H54 (cell line): ENCODE measurements at places on chromosomes 2 and 18.

- DNase-seq = no peak
These were observed 111.8 kb upstream of the DCC start for GRCh38 chr18:52228166-52228565.

- no peak for DNase-seq
These were observed 41.4 kb upstream of the EHBP1 start for GRCh38 chr2:62663920-62664795.

- DNase-seq = no peak
These were observed 337.1 kb downstream of the DYSF start for GRCh38 chr2:71790226-71791060.

GRCh38 chr2:60007671-60008070, 545.8 kb downstream of the BCL11A start:
- DNase-seq = no peak
